ENCODE measurements at places on chromosomes 5 and 9. TPM values are rescaled to one million over a fixed set of nuclear protein-coding genes. Genes with fewer than 3 reads are reported as not detected.

GRCh38 chr5:83374547-83374946 is 97.0 kb upstream of the VCAN start:
- DNase-seq = no peak

DNA sequence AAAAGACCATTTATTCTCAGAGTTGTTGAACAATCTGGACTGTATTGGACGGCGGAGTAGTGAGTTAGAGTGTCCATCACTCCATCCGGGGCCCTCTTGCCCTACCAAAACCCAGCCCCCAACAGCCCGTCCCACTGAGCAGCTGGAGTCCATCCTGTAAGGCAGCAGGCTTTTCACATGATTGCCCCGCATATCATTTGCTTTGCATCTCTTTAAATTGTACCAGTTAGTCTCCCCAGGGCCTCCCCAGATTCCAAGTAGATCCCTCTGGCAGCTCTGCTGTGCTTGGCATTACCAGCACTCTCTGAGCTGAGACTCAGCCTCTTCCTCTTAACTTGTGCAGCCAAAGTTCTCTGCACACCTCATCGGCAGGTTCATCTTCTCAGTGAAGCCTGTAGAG is 48.6 kb upstream of the ADCY2 start:
- no peak for DNase-seq

- DNase-seq = no peak
Observed at GRCh38 chr5:166625210-166625865, 1666.1 kb upstream of the WWC1 start.

GRCh38 chr9:16960084-16960483 is 89.6 kb upstream of the BNC2 start:
- no peak for DNase-seq

- DNase-seq = no peak
Observed at GRCh38 chr9:33161589-33162132, 5.5 kb downstream of the B4GALT1 start.

The RNF224 gene
- 2.0 TPM for polyA plus RNA-seq

Measured in left lung (tissue), 14 donors.